Activated T-cell treated with anti-CD3 and anti-CD28 coated beads for 48 hours (primary cell): ENCODE measurements at places on chromosomes 7 and 10.

DNA sequence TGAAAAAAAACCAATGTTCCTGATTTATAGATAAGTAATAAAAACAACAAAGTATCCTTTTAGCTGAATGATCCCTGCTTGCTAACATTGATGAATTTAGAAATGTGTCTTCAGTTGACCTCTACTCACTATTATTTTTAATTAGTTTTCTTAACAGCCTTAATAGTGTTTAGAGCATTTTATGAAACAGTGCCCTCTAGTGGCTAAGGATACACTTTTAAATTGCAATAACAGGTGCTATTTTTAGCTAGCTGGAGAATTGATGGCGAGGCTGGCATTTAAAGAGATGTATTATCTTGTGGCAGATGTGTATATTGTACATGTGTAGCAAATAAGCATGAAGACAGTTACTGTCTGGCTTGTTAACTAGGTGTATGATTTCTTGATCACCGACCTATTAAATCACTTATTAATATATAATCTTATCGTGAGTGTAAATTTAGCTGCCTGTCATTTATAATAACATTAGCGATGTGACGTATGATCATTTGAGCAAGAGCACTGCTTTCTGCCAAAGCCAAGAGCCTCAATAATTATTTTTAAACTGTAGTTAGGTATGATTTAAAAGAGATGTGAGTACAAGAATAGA, 451.9 kb downstream of the DPP6 start:
- no peak for DNase-seq

- no peak for DNase-seq
These were observed 141.2 kb upstream of the HDAC9 start for GRCh38 chr7:18354108-18355085.

DNA sequence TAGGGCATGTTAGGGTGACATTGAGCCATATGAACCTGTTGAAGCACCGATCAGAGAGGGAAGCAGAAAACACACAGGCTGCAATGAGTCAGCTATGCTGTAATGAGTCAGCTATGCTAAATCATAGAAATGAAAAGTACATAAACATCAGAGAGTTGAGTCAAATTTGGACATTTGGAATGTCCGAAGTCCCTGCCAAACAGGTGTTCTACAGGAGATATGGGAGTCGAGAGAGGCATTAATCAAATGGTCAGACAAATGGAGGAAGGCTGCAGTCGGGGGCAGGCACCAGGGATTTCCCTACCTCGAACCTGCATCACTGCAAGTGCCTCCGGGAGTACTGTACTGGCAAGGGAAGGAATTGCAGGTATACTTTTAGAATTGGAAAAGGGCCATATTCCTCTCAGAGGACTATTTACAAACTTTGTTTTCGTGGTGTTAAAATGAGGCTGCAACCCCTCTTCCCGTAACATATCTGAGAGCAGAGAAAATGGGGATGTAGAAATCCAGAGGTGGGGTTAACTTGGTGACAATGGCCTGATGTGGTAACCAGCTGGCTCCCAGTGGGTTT, 8.8 kb upstream of the ZC3HAV1 start:
- no peak for DNase-seq

DNA sequence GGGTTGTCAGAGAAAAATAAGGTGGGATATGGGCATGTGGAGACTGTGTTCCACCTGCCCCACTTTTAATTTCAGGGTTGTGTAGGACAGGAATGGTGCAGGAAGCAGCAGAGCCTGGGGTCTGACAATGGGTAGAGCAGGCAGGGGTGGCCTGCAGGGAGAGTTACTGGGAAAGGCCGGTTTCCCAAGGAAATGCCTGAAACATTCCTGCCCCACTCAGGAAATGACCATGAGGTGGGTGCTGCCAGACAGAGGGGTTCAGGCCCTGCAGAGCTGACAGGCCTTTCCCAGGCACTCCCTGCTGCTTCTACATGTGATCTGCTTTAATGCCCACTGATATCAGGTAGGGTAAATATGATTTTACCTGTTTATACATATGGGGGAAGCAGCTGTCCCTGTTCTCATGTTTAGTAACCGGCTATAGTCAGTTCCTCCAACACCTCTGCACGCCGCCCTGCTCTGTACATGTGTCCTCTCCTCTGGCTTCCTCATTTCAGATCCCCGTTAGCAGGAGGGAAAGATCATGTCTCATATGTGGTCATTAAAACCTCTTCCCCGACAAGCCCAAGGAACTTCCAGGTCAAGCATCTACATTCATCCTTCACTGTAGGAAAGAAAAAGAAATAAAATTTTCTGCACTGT, 118.6 kb upstream of the PRSS58 start:
- no peak for DNase-seq

- DNase-seq, result no peak
These were observed 93.1 kb downstream of the JCAD start for GRCh38 chr10:29966269-29966668.

DNA sequence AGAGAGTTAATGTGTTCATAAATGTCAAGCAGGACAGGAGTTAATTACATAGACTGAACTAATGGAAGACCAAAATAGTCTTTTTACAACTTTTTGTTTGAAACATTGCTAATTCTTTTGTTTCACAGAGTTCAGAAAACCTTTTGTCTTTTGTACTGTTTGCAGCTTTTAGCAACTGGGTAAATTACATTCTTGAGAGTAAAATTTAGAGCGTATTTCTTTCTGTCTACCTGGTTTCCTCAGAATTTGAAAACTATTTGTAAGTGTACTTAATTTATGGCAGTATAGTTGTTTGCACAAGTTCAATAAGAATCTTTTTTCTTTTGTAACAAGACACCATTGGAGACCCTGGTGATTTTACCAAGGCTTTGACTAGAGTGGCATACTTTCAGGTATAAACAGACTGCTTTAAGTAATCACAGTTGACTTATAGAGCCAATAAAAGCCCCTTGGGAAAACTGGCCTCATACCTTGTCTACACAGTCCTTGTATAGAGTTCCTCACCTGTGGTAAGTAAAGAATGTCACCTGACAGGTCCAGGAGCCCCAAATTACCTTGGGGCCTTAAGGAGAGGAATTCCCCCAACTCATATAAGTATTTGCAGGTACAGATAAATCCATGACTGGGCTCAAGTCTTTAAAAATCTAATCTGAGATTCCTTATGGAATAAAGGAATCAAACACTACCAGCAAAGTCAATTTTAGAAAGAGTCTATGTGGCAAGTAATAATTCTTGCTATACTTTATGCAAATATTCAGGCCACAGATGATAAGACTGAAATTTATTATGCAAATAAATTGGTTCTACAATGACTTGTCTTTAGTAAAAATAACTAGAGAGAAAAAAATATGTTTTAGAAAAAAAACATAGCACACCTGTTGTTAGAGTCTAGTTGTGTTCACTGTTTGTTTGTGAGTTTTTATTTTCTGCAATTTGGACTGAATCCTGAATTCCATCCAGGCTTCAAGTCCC, 23.6 kb upstream of the CREB3L2 start:
- no peak for DNase-seq

GRCh38 chr7:137904833-137905232, 58.1 kb upstream of the DGKI start:
- DNase-seq, result no peak

GRCh38 chr7:134327896-134328295, 11.2 kb upstream of the SLC35B4 start:
- peak; percentile 24 for DNase-seq

DNA sequence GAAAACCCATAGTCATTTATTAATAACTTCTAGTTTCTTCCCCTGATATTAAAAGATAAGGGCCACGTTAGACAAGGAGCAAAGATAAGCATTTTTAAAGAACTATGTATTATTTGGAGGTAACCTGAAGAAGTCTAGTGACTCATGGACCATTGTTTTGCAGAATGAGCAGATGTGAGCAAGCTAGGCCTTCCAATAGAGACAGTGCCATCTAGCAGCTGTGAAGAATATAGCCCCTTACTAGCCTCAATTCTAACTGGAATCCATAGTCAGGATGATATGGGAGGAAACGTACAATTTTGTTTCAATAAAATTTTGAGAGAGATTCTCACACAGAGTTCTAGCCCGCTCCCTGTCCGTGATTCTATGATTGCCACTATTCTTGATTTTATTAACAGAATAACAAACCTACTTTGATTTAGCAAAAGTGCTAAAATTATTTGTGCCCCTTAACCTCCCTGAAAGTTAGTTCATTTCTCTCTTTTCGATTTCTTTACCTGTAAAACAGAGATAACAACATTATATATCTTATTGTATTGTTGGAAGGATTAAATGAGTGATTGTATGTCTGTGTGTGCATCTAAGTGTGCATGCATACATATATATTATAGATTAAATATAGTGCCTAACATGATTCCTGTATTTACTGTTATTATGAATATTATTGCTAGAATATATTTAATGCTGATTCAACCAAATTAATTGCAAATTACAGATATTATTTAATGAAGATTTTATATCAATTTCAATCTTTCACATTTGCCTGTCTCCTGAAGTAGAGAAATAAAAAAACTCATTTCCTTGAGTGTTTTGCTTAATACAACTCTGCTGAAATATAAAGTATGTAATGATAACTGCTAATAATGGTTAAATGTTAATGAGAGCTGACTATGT, 22.7 kb downstream of the FAM237B start:
- no peak for DNase-seq

GRCh38 chr10:43229208-43230061, 37.4 kb downstream of the RASGEF1A start:
- DNase-seq, result no peak

- no peak for DNase-seq
These were observed 84.2 kb downstream of the PAXIP1 start for GRCh38 chr7:154918741-154919140.

- no peak for DNase-seq
These were observed 77.4 kb upstream of the SEM1 start for GRCh38 chr7:96786998-96787395.

GRCh38 chr7:92835261-92835850, 1.0 kb downstream of the CDK6 start:
- peak; percentile 55 for DNase-seq

DNA sequence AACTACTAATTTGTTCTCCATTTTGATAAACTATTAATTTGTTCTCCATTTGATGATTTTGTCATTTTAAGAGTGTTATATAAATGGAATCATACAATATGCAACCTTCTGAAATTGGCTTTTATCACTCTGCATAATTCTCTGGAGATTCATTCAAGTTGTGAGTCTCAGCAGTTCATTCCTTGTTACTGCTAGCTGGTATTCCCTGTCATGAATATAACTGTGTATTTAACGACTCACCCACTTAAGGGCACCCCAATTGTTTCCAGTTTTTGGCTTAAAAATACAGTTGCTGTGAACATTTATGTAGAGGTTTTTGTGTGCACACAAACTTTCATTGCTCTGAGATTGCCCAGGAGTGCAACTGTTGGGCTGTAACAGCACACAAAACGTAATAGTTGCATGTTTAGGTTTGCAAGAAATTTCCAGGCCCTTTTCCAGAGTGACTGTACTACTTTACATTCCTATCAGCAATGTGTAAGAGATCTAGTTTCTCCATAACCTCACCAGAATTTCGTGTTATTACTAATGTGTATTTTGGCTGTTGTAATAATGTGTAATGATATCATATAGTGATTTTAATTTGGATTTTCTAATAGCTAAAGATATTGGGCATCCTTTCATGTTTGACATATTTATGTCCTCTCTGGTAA, 153.2 kb upstream of the ADCY1 start:
- no peak for DNase-seq

DNA sequence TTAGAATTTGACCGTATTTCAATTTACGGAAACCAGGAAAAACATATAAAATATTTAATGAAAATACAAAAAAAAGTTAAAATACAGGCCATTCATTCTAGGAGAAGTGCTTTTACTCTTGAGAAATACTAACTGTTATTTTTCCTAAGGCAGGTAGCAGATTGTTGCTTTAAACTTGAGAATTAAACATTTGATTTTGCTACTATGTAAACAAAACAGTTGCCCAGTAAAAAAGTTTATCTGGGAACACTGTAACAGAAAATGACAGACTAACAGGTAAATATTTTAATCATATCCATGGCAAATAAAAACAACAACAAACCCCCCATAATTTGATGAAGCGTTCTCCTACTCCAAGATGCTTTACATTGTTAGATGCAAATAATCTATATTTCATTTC, 350.5 kb downstream of the CRPPA start:
- no peak for DNase-seq

DNA sequence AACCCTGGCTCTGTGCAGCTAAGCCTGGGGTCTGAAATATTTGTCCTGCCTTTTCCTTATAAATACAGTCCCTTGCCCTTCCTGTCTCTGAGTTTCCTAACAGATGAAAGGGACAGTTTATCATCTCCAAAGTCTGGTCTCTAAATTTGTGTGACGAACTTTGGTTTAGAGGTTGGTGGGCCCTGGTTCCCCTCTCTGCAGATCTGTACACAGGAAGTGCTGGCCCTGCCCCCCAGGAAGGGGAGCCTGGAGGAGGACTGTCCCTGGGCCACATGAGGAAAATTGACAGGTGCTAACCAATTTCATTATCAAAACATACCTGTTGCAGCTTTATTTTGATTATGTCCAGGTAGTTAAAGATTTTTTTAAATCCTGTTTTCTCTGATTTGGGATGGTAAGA, 34.5 kb downstream of the PPP2R2D start:
- no peak for DNase-seq

DNA sequence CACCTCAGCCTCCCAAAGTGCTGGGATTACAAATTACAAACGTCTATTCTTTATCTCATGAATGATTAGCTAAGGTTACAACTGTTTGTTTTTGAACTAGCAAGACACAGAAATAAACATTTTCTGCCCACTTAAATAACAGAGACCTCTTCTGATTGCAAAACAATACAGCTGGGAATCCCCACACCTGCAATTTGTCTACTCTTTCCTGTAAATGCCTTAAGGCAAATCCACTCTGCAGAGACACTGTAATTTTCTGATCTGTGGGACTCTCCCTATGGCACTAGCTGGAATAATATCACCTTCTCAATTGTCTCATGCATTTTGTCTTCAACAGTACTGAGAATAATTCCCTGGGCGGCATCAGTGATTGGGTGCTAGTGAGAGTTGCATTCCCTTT, 149.3 kb upstream of the FAM3C start:
- DNase-seq, result no peak

GRCh38 chr10:13559124-13559700, 27.6 kb upstream of the PRPF18 start:
- no peak for DNase-seq

DNA sequence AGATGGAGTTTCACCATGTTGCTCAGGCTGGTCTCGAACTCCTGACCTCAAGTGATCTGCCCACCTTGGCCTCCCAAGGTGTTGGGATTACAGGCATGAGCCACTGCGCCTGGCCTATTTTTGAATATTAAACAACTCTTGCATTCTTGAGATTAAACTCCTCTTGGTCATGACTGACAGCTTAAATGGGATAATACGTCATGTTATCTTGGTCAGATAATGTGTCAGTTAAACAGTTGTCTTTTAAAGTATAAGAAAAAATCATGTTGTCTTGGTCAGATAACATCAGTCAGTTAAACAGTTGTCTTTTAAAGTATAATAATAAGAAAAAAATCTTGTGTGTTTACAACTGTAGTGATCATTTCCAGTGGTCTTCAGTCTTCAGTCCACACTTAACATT, 73.6 kb upstream of the SYPL1 start:
- DNase-seq, result no peak

GRCh38 chr10:93820434-93820833, 62.7 kb downstream of the LGI1 start:
- no peak for DNase-seq

GRCh38 chr7:121605317-121605680, 209.2 kb upstream of the FAM3C start:
- DNase-seq, result no peak
